Hippocampal formation (tissue), 2 donors: ENCODE measurements at places on chromosomes 13 and 19.
A peak's percentile ranks its signal among the peaks of the same experiment; 100 is the strongest.

GRCh38 chr19:16327911-16328823, 3.5 kb downstream of the KLF2 start:
- DNase-seq = peak; percentile 32

- DNase-seq = no peak
Observed at GRCh38 chr19:3274942-3275582, 50.6 kb downstream of the CELF5 start.

DNA sequence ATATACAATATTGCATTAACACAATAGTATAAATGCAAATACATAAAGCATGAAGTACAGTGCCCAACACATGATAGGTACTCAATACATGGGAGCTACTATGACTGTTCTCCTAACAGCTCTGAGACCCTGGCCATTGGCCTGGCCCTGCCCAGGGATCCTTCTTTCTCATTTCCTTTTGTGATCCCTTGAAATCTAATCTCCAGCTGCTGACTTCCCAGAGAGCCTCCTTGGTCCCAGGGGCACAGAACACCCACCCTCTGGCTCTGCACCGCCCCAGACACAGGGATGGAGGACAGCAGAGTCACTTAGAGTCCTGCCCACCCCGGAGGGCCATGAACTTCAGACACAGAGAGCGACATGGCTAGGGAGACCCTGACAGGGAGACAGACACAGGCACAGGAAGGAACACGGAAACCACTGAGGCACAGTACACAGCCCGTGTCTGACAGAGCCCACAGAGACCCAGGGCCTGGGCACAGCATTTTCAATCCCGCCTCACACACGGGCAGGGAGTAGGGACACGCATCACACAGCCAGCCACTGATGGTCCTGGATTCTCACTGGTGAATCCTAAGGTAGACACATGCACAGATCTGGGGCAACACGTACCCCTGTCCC, 4.2 kb upstream of the SYCN start:
- DNase-seq = no peak

- DNase-seq = peak; percentile 69
Observed at GRCh38 chr19:46487802-46488445, 7.7 kb downstream of the PNMA8B start.

DNA sequence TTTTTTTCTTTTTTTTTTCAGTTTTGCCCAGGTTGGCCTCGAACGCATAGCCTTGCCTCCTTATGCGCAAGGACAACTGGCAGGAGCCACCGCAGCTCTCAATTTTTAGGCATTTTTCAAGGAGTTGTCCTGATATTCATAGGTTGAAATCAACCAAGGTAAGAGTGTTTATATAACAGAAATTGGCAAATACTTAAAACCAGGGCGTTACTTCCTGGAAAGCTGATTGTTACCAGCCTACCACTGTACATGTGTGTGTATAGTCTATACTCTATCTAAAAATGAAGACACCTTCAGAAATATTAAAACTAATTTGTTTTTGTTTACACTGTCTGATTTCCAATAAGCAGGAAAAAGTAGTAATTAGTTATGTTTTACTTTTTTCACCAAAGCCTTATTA, 39.2 kb downstream of the GPC6 start:
- no peak for DNase-seq

DNA sequence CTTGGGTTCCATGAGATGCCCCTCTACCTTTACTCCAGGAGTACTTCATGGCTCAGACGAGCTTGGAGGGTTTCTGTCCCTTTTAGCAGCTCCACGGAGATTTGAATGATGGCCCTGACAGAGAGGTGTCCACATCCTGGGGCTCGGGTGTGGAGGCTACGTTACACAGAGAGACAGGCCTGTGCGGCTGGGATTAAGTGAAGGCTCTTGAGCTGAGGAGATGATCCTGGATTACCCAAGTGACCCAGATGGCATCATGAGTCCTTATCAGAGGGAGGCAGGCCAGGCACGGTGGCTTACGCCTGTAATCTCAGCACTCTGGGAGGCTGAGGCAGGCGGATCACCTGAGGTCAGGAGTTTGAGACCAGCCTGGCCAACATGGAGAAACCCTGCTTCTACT, 12.4 kb downstream of the DPP9 start:
- no peak for DNase-seq

- DNase-seq = no peak
Observed at GRCh38 chr13:113762075-113762474, 3.0 kb downstream of the TMEM255B start.

DNA sequence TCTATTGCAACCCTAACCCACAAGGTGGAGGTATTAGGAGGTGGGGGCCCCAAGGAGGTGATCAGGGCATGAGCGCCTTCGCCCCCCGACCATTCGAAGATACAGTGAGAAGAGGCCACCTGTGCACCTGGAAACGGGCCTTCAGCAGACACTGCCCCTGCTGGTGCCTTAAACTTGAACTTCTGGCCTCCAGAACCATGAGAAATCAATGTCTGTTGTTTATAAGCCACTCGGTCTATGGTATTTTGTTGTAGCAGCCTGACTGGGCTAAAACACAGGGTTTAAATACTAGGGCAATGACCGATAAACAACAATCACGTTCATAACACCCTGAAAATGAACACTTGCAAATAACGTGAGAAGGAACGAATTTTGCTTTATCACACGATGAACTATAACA, 85.2 kb upstream of the USP29 start:
- DNase-seq = no peak

DNA sequence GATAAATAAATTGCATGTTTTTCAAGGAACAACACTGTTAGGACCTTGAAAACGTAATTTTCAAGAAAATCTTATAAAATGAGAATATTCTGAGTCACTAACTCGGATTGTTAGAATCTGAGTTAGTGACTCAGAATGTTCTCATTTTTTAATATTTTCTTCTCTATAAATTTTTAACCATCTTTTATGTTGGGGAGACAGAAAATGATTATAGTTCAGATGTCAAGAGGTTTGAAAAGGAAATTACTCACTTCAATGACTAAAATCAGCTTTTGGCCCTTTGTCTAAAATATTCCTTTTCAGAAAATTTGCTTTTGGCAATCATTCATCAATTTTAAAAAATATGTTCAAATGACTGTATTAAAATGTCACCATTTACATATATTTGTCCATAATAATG, 264.2 kb upstream of the EDNRB start:
- no peak for DNase-seq

DNA sequence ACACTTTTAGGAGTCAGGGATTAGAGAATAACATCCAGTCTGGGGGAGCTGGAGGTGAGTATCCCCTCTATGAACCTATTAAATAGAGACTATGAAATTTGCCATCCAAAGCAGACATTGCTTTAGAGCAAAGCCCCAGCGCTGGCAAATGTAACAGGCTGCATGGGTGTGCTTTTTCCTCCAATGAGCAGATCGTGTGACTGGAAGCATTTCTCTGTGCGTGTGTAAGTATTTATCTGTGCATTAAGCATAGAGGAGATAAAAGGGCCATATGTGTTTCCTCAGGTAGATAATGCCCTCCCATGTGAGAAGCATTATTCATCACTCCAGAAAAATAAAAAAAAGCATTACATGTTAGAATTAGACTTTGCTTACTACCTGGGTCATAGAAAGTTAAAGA, 924 bp downstream of the TNFSF13B start:
- DNase-seq = no peak

DNA sequence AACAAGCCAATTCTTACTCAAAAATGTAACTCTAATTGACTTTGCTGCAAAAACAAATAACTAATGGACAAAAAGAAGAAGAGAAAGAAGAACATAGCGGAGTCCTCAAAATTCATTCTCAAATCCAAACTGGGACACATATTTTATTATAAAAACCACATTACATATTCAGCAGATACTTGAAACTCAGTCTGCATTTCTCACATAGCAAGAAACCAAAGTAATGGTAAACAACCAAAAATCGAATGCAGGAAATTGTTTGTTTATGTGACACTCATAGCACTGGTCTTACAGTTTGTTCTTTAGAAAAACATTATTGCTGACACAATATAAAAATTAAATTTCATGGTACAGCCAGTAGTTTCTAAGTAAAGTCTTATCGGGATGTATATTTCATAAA, 789.8 kb downstream of the SLITRK6 start:
- no peak for DNase-seq

GRCh38 chr13:101979825-101980224, 422.0 kb downstream of the FGF14 start:
- no peak for DNase-seq

GRCh38 chr19:4730740-4731171, 7.1 kb upstream of the DPP9 start:
- no peak for DNase-seq

DNA sequence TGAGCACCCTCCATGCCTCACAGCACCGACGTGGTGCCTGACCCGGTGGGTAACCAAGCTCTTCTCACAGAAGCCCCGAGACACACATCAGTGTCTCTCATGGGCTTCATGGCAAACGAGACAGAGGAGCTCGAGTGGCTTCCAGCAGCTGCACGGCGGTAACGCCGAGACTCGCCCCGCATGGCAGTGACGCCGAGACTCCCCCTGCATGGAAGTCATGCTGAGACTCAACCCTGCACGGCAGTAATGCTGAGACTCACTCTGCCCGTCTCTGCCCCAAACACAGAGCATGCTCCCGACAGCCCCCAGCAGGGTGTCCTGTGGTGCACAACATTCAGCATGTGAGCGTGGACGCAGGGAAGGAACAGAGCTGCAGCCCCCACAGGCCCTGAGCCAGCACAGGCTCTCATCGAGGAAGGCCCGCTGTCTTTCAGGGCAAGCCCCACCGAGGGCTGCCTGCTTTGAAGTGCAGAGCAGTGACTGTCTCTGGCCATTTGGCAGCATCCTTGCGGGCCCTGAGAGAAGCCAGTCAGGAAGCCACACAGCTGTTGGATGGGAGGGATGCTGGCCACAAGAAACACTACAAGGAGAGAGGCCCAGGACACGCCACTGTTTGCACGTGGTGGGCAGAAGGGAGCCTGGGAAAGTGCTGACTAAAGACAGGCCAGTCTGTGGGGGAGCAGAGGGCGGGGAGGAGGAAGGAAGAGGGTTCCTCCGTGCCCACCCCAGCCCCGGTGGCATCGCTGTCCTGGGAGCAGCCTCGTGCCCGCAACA, 9.5 kb downstream of the GAS6 start:
- peak; percentile 34 for DNase-seq

DNA sequence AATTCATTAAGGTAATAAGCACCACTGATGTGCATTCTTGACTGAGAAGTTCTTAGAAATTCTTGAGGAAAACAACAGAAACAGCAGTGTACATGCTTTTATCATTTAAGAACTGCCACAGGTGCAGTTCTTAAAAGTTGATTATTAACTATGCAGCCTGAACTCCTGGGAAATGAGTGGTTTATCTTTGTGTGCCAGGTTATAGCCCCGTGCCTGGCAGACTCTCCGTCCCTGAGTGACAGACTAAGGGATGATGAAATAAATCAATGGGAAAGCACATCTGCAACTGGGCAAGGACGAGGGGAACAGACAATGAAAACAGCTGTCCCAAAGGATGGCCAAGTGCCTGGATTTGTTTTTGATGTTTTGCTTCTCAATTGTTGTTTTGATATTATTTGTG, 84.4 kb upstream of the SPATA13 start:
- DNase-seq = peak; percentile 38

- no peak for DNase-seq
Observed at GRCh38 chr13:87234981-87235380, 436.2 kb upstream of the SLITRK5 start.

DNA sequence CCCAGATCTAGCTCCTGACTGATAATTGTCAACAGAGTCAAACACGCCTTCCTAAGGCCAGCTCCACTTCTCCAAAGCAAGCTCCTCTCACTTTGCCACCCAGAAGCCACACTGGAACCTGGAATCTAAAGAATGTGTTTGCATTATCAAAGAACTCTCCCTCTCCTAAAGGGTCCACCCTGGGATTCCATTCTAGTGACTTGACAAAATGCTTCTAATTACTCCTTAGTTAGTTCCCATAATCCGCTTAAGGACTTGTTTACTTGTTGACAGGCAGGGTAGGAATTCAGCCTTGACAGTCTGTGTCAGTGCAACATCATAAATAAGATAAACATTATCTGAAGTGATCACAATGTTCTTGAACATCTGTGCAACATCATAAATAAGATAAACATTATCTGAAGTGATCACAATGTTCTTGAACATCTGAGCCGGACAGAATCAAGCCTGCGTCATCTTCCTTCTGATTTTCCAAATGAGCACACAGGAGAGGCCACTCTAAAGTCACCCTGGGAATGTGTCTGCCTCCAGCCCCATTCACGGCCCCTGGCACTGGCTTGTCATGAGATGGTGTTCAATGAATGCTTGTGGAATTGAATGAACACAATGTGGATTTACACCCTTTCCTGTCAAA, 512.1 kb downstream of the IRS2 start:
- no peak for DNase-seq

DNA sequence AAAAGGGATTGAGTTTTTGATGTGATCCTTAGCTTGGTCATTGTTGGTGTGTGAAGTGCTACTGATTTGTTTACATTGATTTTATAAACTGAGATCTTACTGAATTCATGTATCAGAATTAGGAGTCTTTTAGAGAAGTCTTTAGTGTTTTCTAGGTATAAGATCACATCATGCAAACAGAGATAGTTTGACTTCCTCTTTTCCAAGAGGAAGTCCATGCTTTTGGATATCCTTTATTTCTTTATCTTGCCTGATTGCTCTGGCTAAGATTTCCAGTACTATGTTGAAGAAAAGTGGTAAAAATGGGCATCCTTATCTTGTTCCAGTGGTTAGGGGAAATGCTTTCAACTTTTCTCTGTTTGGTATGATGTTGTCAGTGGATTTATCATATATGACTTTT, 561.2 kb upstream of the SLITRK1 start:
- DNase-seq = no peak

DNA sequence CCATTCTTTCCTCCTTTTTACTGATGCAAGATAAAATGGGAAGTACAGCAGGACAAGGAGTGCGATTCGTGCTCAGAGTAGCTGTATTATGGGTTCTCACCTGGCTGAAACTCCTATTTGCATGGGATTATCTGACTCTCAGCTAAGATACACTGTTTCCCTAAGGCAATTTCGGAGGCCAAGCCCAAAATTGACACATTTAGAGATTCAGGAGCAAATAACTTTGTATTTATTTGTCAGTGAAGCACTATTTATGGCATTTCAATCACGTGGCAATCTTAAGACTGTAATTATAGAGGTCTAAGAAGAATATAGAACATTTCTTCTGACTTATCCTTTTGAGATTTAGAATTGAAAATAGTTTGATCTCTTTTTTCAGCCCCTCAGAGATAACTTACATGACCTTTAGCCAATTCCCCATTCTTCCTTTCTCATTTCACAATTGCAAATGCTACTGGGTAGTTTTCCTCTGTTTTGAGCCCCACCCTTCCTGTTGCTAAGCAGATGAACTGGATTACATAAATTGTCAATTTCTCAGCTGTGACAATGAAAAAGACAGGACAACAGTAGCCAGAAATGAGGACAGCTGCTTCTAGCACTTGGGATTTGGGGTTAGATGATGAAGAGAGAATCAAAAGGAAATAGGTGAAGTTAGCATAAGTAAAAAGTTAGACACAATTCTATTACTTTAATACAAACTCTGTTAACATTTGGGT, 122.7 kb upstream of the FRY start:
- DNase-seq = no peak

GRCh38 chr13:46479283-46479682, 73.7 kb upstream of the LRCH1 start:
- no peak for DNase-seq

- no peak for DNase-seq
Observed at GRCh38 chr13:106143392-106143791, 392.1 kb downstream of the EFNB2 start.

GRCh38 chr13:76635232-76636230, 250.7 kb downstream of the KCTD12 start:
- DNase-seq = no peak

GRCh38 chr13:73948848-73949529, 185.2 kb downstream of the KLF12 start:
- DNase-seq = no peak
